ENCODE measurements at places on chromosomes 16 and 17.
A peak's percentile ranks its signal among the peaks of the same experiment; 100 is the strongest.

- DNase-seq, result no peak
Measured at GRCh38 chr16:81170824-81171223, 67.7 kb upstream of the BCO1 start.

GRCh38 chr16:75943705-75944514, 217.6 kb upstream of the CPHXL start:
- no peak for DNase-seq

GRCh38 chr16:63539276-63539675, 1503.0 kb upstream of the CDH8 start:
- no peak for DNase-seq

DNA sequence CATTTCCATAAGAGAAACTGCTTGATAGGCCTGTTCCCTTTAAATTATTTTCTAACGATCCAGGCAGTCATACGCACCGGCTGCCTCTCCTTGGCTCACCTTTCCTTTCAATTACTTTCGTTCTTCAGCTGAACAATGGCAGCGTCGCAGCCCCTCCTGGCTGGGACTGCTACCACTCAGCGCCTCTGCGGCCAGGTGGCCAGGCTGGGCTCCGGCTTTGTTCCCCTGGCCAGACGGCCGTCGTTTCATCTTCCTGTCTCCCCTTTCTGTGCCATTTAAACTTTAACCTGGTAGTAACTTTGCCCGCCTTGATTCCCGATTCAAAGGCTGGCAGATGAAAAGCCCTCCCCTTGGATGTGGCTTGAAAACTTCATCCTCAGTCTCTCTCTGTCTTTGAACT, 79.0 kb downstream of the C16orf78 start:
- DNase-seq, result no peak

- peak; percentile 71 for DNase-seq
Measured at GRCh38 chr16:4768549-4769305, 1.8 kb upstream of the ZNF500 start.

- DNase-seq, result no peak
Measured at GRCh38 chr16:28293601-28293960, 1.3 kb downstream of the SBK1 start.

DNA sequence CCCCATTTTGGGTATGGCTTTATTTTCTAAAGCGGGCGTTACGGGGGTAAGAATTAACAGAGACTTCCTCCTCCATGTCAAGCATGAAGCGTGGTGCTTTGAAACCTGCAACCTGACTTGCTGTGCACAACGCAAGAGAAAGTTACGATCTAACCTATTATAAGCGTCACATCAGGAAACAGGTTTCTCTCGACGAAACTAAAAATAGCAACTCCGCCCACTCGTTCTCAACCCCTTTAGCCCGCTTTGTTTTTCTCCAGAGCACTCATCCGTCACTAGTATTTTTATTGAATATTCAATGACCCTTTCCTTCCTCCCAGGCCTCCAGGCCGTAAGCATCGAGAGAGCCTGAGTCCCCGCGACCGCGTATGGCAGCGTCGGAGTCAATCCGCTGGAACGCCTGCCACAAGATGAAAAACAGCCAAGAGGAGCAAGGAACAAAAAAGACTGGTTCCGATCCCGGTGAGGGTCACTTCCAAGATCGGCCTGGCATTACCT, 555 bp downstream of the NUP88 start:
- peak; percentile 23 for DNase-seq

DNA sequence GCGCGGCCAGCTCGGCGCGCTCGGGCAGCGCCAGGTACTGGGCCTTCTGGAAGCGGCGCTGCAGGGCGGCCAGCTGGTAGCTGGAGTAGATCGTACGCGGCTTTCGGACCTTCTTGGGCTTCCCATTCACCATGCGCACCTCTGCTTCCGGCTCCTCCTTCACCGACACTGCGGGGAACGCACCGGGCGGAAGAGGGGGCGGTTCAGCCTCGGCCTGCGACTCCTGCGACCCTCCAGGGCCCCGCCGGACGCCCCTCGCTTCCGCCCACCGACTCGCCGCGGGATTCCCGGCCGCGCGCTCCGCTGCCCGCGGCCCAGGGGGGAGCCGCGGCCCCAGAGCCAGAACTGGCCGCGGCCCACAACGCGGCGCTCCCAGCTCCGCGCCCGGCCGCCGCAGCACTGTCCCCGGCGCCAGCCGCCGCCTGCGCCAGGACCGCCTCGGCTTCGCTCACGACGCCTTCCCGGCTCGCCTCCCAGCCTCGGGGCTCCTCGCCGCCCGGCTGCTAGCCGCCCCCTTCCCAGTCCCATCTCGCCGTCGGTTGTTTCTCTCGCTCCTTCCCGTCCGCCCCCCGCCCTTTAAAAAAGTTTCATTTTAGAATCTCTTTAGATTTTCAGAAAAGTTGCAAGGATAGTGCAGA, 1.5 kb downstream of the DLX3 start:
- no peak for DNase-seq

DNA sequence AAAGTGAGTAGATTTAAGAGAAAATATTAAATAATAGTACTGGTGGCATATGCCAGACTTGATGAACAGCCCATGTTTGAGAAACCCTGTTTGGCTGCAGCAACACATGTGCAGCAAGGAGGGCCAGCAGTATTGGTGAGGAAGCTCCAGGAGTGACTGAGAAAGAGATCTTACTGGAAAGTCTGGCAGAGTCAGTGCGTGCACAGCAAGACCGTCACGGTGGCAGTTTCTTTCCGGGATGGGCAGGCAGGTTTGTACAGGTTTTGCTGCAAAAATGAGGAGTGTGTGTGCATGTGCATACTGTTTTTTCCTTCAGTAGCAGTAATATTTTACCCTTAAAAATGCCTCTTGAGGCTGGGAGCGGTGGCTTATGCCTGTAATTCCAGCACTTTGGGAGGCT, 41.4 kb downstream of the KSR1 start:
- no peak for DNase-seq

DNA sequence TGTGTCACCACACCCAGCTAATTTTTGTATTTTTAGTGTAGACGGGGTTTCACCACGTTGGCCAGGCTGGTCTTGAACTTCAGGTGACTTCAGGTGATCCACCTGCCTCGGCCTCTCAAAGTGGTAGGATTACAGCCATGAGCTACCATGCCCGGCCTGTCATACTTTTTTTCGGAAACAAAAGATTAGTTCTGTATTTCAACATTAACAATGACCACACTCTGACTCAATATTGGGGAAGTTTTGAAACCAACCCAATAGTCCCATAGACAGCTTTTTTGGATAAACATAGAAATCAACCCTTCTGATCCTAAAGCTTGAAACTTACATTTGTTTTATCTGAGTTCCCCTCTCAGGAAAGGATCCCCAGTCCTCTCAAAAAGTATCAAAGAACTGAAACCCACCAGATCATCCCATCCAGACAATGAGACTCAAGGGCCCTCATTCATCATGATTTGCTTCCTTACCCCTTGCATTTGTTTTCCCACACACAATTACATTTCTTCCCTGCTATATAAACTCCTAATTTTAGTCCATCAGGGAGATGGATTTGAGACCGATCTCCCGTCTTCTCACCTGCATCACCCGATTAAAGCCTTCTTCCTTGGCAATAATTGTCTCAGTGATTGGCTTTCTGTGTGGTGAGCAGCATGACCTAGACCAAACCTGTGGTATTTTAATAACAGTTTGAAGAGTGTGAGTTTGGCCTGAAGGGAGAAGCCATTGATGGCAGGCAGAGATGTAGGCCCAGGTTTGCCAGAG, 7.2 kb upstream of the AGRP start:
- DNase-seq, result peak; percentile 9

DNA sequence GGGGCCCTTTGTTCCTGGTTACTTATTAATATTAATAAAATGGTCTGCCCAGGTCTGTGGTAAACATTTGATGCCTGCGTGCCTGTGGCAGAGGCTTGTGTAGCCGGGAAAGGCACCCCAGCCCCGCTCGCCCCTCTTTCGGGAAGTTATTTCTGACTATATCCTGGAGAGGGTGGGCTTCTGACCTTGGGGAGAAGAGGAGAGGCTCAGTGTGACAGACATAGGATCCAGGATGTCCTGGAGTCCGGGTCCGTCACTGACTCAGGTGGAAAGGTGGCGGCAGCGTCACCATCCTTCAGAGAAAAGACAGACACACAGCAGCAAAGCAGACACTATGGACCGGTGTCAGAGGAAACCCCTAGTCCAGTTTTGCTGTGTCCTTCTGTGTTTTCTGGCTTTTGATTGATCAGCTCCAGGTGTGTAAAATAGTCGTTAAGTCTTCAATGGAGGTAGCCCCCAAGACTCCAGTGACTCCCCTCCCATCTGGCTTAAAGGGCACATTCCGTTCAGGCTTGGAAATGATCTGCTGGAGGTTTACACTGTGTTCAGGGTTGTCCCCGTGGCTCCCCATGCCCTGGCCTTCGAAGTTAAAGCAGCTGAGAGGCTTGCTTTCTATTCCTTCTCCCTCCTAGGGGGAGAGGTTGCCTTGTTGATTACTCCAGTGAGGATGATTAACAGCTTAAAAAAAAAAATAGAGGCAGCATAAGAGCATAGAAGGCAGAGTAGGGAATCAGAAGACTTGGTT, 81.6 kb downstream of the CCDC182 start:
- DNase-seq, result no peak

DNA sequence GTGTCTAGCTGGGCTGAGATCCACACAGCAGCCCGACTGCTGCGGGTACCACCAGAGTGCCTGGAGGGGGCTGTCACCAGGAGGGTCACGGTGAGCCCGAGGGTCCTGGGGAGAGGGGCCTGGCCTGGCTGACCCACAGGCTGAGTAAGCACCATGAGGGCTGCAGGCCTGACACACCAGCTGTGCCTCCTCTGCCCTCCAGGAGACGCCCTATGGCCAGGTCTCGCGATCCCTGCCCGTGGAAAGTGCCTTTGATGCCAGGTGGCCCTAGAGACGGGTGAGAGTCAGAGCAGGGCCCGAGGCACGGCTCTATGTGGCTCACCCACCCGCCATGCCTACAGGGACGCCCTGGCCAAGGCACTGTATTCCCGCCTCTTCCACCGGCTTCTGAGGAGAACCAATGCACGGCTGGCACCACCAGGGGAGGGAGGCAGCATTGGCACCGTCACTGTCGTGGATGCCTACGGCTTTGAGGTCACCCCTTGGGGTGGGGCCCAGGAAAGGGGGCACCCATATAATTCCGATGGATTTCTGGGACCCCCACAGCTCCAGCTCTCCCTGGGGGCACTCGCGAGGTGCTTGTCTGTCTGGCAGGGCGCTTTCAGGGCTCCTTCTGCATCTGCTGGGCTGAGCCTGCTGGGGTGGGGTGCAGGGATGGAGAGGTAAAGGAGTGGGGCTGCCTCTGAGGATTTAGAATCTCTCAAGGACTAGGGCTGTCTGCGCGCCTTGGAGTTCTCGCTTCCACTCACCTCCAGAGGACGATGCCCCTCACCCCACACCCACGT, 7.1 kb downstream of the MYO15B start:
- DNase-seq, result no peak

- DNase-seq, result no peak
Measured at GRCh38 chr17:20944014-20944865, 98.6 kb downstream of the USP22 start.

- DNase-seq, result peak; percentile 24
Measured at GRCh38 chr16:2507052-2507659, 6.6 kb upstream of the ATP6V0C start.

DNA sequence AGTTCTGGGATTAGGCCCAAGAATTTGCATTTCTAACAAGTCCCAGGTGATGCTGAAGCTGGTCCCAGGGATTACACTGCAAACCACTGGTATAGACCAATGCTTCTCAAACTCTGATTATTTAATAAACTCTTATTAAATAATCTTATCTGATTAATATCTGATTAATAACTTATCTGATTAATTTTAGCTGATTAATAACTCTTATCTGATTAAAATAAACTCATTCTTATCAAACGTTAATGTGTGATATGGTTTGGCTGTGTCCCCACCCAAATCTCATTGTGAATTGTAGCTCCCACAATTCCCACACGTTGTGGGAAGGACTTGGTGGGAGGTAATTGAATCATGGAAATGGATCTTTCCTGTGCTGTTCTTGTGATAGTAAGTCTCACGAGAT, 78.6 kb upstream of the TANC2 start:
- DNase-seq, result no peak

Measured in Kasumi-1 (cell line).